A673 (cell line): ENCODE measurements at places on chromosomes 11 and 22. TPM values are rescaled to one million over a fixed set of nuclear protein-coding genes. Genes with fewer than 3 reads are reported as not detected.

- no peak for DNase-seq
Observed at GRCh38 chr22:45738206-45738605, 66.6 kb downstream of the ATXN10 start.

- DNase-seq: no peak
Observed at GRCh38 chr11:117996058-117996457, 9.9 kb downstream of the IL10RA start.

- no peak for DNase-seq
Observed at GRCh38 chr11:80241766-80242165, 800.9 kb upstream of the TENM4 start.

DNA sequence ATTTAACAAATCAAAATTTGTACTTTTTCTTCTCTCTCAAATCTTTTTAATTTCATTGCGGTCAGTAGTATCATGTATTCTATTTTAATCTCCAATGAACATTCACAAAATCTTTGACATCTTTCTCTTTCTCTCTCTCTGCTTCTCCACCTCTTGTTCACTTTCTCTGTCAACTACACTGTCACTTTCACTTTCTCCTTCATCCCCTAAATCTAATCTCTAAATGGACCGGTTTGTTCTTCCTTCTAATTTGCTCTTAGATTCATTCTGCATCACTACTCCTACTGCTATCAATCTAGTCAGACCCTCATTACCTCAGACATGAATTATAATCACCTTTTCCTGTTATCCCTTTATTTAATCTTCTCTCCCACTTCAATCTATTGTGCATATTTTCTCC lies 18.6 kb downstream of the CCDC73 start:
- no peak for DNase-seq

DNA sequence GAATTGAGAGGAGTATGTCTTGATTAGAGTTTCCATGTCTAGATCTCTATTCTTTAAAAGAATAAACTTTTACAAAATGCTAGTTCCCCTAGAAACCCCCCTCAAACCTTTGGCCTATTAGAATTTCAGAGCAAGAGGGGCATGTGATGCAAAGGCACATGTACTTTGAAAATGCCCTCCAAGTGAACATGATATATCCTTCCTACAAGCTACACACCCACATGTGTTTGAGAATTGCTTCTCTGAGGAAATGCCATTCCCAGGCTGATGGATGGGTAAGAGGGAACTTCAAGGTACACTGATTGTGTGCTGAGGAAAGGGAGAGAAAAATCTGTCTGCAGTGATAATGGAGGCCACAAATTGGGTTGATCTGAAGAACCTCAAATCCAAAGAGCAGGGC lies 59.5 kb upstream of the PSMA1 start:
- DNase-seq: no peak

DNA sequence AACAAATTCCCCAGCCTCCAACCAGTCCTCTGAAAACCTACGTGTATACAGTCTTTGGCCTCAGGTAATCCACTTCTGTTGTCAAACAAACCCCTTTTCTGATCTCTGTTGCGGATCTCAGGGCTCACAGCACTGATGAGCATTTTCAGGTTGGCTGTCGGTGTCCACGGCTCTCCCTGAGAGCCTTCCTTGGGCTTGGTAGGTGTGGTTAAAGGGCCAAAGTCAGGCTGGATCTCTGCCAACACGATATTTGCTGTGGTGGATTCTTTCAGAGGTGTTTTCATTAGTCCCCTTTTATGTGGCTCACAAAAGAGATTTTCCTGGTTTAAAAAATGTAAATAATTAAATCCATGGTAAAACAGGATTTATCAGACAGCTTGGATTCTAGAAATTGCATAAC lies 2.9 kb downstream of the E2F8 start:
- DNase-seq: no peak

DNA sequence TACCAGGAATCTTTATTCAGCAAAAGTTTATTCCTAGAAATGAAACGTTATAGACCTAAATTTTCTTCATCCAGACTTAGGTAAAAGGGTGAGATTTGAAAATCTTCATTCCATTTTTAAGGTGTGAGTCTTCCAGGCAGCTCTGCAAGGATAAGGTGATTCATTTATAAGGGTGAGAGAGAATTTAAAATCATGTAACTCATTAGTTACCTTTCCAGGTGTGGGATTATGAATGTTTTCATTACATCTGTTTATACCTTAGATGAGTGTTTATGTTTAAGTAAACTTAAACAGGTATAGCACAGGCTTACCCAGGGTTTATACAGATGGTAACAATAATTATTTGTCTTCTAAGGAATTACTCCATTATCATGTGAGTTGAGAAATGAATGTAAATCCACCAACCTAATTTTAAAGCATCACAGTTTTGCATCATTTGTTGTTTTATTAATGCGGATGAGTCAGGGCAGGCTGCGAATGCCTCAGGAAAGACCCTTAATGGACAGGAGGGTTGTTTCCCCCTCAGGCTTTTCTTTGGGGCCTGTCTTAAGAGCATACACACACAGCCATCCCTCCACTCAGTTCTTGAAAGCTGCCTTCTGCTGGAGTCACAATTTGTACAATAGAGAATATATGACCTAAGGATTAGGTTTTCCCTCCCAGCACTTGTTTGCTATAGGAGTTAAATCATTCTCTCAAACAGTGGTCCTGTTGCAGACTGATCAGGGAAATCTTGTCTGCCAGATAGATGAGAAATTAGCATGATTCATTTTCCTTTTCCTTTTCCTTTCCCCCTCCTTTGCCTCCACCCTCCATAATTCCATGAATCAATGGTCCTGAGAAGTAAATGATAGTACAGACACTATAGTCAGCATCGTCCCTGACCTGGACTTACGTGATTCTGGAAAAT lies 3.0 kb downstream of the PRSS23 start:
- no peak for DNase-seq

PGA5 gene
- not detected in 2 replicates for total RNA-seq

C11orf91 gene
- not detected in 2 replicates for total RNA-seq

MOV10L1 gene
- total RNA-seq: 0.33 TPM in 1 of 2 replicates, not detected in the other

VSTM5 gene
- not detected in 2 replicates for total RNA-seq

XPNPEP3 gene
- 30.3 and 31.3 TPM in 2 replicates for total RNA-seq
